ENCODE measurements at places on chromosomes 5 and 9.

DNA sequence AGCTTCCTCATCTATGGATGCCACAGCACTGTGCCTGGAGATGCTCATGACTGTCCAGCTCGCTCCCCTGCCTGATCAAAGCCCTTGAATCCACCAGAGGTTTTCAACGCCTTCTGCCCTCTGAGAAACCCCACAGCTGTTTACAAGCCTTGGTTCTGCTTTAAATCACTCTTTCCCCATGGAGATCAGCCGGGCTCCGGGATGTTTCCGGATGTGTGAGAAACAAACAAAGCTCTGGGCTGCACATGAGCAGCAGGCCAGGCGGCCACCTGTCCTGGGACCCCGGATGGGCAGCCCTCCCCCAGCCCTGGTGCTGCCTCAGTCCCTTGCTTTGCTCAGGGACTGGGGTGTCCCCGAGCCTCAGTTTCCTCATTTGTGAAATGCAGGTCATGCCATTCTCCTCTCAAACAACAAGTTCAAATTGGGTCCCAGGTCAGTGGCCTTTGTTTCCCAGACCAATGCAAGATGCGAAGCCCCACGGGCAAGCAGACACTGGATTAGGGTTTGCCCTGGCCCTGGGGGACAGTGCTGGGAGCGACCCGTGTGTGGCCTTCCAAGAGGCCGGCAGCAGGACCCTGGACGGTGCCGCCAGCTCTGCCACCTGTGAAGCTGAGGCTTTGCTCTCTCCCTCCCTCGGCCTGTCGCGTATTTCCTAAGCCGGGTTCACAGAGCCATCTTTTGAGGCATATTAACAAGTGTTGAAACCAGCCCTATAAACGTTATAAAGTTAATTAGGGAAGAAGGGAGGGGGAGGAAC is 42.4 kb upstream of the PHYKPL start:
- DNase-seq: no peak

GRCh38 chr9:97741947-97742346 is 44.8 kb upstream of the XPA start:
- no peak for DNase-seq

- no peak for DNase-seq
Observed at GRCh38 chr5:59169081-59169767, 586.3 kb downstream of the RAB3C start.

DNA sequence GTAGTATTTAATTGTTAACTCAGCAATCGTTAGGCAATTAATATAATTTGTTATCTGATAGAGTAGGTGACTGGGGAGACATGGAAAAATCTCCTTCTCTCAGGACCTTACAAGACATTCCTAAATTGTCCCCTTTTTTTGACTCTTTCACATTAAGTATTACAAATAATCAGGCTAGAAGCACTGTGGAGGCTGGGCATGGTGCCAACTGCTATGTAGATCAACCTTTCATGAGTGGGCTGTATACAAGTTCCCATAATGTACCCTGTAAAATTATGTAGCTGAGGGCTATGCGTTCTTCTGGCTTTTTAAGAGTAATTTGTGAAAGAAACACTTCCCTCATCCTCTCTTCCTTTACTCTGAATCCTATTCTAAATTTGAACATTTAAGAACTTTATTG is 140.2 kb downstream of the NFIB start:
- no peak for DNase-seq

GRCh38 chr5:60583616-60584015 is 116.3 kb downstream of the DEPDC1B start:
- no peak for DNase-seq

GRCh38 chr5:56684159-56684558 is 131.2 kb upstream of the MAP3K1 start:
- DNase-seq: no peak

DNA sequence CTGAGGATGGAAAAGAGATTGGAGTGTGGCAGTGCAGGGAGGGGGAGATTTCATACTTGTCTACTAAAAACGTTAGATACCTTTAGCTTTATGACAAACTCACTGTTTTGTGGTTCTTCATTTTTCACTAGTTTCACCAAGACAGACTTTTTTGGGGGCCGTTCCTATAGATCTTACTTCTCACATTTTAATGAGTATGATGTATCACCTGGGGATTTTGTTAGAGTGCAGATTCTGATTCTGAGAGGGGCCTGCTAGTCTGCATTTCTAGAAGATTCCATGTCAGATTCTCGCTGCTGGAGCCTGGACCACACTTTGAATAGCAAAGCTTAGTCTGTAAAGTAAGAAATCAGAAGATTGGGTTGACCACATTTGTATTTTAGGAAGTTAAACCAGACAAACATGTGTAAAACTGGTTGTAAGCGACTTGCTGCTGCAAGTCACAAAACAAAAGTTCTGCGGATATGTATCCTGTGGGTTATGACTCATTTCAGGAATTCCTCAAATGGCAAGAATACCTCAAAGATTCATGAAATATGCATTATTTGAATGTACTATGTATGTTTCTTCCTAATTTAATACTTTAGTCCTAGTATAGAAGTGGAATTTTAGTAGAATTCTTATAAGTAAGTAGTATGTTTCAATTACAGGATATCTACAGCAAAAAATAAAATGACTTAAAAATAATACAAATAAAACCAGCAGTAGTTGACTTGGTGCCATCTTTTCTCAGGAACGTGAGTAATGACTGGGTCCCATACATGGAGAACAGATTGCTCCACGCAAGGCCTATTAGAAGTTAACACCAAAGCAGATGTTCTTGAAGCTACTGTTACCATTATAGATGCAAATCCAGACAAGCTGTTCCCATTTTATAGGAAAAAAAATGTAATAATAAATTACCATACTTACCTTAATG is 27.8 kb downstream of the NFIL3 start:
- DNase-seq: no peak

GRCh38 chr5:36438765-36439561 is 137.3 kb upstream of the RANBP3L start:
- no peak for DNase-seq
